DMS153 (cell line): ENCODE measurements at places on chromosomes 11 and 22.

GRCh38 chr11:46049325-46049897 lies 71.8 kb downstream of the PHF21A start:
- no peak for DNase-seq

DNA sequence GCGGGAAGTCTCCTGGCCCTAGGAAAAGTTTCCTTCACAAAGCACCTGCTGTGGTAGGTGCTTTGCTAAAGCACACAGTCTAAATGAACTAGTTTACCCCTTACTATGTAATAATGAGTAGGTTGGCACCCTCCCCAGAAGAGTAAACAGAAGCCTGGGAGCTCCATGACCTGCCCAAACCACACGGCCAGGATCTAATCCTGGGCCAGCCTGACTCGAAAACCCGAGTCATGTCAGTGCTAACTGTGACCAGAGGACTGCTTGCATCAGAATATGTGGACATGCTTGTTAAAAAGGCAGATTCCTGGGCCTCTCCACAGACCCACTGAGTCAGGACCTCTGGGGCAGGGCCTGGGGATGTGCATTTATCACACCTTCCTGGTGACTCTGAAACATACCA lies 67.7 kb downstream of the PANX1 start:
- DNase-seq, result no peak

DNA sequence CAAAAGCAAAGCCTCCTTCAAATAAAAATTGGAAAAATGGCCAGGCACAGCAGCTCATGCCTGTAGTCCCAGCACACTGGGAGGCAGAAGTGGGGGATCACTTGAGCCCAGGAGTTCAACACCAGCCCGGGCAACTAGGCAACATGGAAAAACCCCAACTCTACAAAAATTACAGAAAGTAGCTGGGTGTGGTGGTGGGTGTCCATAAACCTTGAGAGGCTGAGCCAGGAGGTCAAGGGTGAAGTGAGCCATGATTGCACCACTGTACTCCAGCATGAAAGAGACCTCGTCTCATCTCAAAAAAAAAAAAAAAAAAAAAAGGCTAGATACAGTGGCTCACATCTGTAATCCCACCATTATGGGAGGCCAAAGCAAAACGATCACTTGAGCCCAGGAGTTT lies 22.3 kb downstream of the DDX6 start:
- no peak for DNase-seq

DNA sequence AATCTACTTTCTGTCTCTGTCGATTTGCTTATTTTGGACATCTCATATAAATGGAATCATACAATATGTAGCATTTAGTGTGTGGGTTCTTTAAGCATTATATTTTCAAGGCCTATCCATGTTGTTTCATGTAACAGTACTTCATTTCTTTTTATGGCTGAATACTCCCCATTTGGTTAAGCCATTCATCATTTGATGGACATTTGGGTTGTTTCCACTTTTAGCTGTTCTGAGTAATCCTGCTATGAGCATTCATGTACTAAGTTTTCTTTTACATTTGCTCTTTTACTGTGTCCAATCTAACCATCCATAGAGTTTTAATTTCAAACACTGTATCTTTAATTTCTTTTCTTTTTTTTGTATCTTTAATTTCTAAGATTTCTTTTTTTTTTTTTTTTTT lies 55.6 kb upstream of the SPTBN2 start:
- DNase-seq, result no peak

DNA sequence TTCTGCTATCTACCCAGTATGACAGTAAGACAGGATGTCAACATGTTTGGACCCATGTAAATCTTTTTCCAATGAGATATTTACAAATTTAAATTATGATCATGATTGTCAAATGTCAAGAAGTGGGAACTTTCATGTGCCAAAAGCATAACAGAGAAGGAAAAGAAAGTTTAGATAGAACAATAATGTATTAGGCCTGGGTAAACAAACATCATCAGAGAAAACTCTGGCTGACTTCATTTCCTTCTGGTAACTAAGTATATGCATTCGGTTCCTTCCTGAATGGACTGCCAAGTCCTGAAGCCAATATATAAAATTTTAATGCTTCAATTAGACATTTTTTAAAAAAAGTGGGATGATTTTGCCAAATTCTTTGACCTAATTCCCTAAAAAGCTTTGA lies 16.5 kb downstream of the RNF141 start:
- no peak for DNase-seq

- DNase-seq, result no peak
These were observed 27.5 kb downstream of the CHEK2 start for GRCh38 chr22:28714043-28714628.

DNA sequence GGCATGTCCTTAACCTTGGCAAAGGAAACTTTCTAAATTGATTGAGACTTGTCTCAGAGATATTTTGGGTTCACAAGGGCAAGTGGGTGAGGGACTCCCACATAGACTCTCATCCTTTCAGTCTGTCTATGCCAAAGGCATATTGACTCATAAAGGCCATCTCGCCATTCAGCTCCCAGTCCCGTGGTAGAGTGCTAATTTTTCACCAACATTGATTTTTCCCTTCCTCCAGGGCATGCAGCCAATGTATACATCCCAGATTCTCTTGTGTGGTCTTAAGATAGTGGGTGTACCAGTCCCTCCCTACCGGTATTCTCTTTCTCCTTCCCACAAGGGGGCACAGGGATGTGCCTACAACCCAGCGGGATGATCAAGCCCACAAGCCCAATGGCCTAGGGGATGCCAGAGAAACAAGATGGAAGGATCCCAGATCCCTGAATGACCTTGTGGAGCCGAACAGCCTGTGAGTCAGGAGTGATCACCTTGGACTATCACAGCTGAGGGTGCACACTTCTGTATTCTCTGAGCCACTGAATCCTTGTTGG lies 7.9 kb downstream of the C11orf96 start:
- DNase-seq, result no peak

GRCh38 chr22:35460688-35461087 lies 60.7 kb downstream of the MCM5 start:
- no peak for DNase-seq

DNA sequence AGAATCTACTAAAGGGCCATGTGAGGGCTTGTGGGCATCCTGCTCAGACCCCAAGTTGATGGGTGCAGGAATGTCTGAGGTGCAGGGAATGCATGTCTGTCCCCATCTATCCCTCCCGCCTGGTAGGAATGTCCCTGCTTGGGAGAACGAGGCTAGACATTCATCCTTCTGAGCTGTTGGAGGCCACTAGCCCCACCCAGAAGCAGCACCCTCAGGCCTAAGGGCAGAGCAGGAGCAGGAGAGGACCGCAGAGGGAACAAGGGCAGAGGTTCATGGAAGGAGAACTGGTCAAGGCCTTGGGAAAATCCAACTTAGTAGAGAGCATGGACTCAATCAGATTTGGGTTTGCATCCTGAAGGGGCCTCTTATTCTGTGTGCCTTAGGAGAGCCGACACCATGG lies 22.1 kb upstream of the LMO1 start:
- DNase-seq, result no peak

- no peak for DNase-seq
These were observed 9.1 kb upstream of the CCDC34 start for GRCh38 chr11:27372164-27372563.

GRCh38 chr22:25069758-25070481 lies 117.4 kb downstream of the KIAA1671 start:
- DNase-seq, result no peak

DNA sequence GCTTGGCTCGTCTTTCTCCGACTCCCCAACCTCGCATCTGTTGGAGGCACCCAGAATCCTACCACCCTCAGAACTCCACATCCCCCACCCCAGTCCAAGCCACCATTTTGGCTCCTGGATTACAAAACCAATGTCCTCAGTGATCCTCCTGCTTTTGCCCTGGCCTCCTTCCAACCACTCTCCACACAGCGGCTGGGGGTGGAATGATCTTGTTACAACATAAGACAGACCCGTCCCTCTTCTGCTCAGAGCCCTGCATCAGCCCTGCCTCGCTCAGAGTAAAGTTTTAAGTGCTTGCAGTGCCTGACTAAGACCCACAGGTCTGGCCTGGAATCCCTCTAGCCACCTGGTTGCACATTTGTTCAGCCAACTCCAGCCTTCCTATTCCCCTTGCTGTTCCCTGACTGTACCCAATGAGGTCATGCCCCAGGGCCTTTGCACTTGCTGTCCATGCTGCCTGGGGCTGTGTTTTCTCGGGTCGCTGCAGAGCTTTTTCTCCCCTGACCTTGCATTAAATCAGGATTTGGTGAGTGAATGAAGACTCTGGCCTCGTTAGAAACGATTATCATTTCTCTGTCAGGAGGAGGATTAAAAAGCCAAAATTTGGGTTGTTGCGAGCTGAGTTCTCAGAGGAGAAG lies 67.3 kb downstream of the IGF2 start:
- DNase-seq, result no peak

DNA sequence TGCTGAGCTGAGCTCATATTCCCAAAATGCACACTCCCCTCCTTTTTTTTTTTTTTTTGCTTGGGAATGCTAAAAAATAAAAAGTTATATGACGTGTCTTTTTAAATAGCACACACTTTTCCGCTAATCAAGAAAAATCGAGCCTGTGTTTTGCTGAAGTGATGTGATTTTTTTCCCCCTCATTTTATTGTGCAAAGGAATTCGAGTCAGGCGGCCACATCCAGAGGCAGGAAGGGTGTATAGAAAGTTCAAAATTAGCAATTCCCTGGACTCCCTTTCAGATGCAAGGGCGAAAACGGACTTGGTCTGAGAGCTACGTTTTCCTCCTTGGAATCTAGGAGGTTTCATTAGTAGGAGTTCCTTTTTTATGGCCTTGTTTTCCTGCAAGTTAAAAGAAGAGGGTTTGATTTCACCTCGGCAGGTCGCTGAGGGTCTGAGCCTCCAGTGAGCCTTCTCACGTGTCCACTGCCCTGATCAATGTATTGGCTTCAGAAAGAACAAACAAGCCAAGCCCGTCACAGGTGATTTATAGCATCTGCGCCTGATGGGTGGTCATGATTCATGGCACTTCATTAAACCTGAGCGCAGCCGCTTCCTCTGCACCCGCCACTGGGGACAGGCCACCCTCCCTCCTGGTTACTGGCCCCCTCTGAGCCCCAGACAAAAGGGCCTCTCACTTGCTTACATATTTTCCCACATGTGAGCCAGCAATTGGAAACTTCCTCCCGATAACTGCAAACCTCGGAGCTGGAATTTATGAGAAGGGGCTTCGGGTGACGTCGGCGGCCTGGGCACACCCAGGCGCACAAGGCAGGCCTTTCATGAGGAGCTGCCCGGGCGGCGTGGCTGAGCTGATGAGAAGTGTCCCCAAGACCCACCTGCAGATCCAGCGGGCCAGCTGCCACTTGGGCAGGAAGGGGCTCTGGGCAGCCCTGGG lies 64.4 kb upstream of the LINC01488 start:
- DNase-seq, result no peak

GRCh38 chr11:113193946-113194345 lies 120.4 kb upstream of the TTC12 start:
- no peak for DNase-seq
